Hindlimb muscle (tissue), 1 donor: ENCODE measurements at places on chromosomes 11 and 22. TPM values are rescaled to one million over a fixed set of nuclear protein-coding genes. Genes with fewer than 3 reads are reported as not detected.
A peak's percentile ranks its signal among the peaks of the same experiment; 100 is the strongest.

DNA sequence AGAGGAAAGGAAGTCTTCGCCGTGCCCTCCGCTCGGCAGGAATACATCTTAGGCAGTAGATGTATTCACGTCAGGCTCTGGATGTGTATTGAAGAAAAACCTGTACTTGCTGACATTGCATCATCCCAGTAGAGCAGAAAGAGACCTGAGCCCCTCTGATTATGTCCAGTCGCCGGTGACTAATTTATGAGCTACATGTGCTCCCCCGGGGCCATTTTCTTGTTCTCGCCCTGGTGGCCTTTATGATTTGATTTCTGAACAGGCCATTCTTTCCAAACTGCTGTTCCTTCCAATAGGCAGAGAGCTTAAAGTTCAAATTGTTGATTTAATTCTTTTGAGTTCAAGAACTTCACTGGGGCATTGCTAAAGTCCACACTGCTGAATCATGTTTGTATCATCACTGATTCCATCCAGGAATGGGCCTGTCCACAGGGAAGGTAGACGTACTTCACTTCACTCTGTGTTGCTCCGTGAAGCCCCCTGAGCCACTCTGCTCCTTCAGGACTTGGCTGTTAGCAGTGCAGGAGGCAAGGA is 137.3 kb upstream of the RASSF10 start:
- DNase-seq, result no peak

The IL17REL gene
- polyA plus RNA-seq, result not detected

GRCh38 chr22:49642331-49642730 is 185.3 kb downstream of the BRD1 start:
- no peak for DNase-seq

The RAG1 gene
- polyA plus RNA-seq, result 6.1 TPM

The GATD1 gene
- 57.6 TPM for polyA plus RNA-seq

The ANKK1 gene
- 0.26 TPM for polyA plus RNA-seq

GRCh38 chr22:43994416-43994815 is 29.7 kb upstream of the PARVB start:
- no peak for DNase-seq

DNA sequence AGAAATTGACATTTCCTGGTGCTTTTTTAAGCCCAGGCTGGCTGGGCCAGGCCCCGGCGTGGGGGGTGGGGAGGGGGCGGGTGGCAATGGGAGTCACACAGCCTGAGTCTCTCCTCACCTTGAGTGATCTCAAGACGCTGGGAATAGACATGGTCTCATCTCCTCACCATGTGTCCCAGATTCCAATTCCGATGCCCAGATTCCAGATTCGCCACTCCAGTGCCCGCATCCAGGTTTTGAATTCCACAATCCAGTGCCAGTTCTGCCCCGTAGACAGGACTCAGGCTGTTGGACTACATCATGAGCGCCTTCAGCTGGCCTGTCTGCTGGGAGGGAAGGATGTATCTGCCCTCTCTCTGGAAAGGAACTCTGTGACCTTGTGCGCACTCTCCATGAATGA is 19.1 kb downstream of the KCNC1 start:
- no peak for DNase-seq

- DNase-seq, result no peak
Measured at GRCh38 chr11:96130061-96130620, 206.2 kb upstream of the MTMR2 start.

DNA sequence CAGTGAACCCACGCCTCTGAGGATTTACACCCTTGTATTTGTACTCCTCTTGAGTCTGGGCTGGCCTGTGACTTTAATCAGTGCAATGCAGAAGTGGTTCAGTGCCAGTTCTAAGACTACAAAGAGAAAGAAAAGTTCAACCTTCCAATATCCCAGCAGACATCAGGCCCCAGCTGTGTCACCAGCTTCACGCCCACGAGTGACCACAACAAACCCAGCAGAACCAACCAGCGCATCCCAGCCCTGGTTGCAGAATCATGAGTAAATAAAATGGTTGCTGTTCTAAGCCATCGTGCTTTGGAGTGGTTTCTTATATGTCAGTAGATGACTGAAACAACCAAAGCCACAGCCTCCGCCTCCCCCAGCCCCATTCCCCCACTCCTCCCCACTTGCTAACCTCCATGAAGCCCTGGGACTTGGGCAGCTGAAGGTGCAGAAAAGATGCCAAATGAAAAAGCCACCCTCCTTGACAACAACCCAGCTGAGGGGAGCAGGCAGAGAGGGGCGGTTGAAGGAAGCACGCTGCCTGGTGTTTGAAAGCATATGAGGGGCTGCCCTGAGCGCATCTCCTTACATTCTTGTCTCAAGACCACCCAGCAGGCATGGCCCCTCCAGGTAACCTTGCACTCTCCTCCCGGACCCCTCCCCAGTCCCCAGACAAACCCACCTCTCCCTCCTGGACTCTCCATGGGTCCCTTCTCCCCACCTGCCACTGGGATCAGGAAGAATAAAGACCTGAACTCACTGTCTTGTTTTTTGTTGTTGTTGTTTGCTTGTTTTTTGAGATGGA is 20.9 kb downstream of the TSKU start:
- DNase-seq, result no peak

- no peak for DNase-seq
Measured at GRCh38 chr11:122337241-122337640, 221.2 kb upstream of the BLID start.

The OAF gene
- polyA plus RNA-seq, result 45.2 TPM

DNA sequence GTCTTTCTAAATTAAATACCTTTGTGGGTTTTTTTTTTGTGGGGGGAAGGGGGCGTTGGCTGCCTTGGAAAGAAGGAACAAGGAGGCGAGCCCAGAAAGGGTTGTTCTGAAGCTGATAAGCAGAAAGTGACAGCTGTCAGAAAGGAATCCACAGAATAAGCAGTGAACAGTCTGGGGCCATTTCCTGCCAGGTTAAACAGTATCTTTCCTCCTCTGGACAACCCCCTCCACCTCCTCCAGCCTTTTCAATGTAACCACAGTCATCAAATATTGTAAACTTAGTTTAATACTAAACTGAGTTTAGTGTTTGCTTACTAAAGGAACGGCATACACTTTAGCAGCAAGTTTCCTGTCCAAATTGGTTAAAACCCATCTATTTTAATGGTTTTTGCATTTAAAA is 271.2 kb upstream of the SYN3 start:
- DNase-seq, result no peak

DNA sequence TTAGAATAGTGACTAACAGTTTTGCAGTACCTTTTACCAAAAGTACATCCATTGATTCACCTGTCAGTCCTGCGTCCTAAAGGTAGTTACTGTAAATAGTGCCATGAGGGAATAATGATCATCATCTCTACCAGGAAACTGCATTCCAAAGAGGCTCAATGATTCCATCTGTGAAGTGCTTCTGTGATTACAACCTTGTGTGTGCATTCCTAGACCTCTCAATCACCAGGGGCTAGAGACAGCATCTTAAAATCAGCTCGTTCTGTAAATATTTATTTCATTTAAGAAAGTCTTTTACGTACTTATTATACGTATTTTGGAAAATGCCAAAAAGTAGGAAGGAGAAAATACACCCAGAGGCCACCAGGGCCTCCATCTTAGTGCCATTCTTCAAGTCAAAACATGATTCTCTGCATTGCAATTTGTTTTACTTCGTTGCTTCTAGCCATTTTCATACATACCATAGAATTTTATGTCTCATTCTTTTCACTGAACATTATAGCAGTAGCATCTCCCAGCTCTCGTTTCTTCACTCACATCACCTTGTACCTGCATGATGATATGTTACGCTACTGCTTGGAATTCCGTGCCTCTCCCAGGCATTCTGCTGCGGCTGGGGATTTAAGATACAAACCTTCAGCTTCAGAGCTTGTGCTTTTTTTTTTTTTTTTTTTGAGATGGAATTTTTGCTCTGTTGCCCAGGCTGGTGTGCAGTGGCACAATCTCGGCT is 117.0 kb downstream of the SEZ6L start:
- DNase-seq, result no peak

DNA sequence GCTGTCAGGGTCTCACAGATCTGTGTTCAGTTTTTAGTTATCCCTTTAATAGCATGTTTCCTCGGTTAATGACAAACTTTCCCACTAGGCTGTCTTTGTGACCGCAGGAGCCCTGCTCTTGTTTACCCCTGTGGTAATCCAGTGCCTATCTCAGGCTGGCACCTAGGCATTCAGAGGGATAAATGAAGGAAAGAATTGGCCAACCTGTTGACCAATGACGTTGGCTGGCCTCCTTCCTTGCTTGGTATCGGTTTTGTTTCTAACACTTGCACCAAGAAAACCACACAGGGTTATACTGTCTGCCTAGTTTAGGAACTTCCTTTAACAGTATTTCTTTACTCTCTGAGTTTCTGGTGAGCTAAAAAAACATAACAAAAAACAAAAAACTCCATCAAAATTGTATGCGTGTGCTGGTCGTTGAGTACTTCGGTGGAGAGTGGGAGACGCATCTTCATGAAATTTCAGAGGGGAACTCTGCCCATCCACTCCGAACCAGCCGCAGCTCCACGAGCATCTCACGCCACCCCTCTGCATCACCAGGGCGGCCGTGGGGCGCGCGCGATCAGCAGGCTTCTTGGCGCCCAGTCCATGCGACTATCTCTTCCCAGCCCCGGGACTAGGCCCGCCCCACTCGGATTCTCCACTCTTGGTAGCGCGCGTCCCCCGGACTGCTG is 563 bp upstream of the ENDOD1 start:
- DNase-seq, result no peak

GRCh38 chr11:15730995-15731385 is 616.3 kb downstream of the INSC start:
- DNase-seq, result no peak

GRCh38 chr22:37848587-37849088 is 581 bp upstream of the EIF3L start:
- DNase-seq, result no peak

DNA sequence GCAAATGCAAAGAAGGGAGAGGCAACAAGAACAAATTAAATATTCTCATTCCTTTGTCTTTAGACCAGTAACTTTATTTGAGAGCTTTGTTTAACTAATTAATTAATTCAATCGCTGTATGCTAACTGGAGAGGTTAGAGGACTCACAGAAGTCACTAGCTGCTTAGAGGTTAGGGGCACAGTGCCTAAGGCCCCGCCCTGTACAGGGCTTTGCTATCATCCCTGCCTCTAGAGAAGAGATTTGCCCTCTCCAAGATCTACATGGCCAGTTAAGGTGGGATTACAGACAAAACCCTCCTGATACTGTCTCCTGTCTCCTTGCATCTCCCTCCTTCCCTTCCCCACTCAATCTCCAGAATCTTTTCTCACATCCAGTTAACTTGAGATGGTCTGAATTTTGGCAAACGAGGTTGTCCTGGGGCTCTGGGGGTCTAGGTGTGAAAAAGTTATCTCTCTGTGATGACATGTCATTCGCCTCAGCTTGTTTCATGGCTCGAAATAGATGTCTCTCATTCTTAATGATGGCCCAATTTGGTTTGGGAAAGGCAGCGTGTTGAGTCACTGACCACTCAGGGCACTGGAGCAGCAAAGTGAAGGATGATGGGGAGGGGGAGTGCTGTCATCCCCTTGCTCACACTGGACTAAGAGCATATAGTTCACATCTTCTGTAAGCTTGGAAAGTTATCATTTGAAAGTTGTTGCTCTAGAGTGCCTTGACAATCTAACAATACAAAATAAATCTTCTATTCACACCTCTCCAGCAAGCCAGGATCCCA is 190.9 kb downstream of the KIRREL3 start:
- no peak for DNase-seq

DNA sequence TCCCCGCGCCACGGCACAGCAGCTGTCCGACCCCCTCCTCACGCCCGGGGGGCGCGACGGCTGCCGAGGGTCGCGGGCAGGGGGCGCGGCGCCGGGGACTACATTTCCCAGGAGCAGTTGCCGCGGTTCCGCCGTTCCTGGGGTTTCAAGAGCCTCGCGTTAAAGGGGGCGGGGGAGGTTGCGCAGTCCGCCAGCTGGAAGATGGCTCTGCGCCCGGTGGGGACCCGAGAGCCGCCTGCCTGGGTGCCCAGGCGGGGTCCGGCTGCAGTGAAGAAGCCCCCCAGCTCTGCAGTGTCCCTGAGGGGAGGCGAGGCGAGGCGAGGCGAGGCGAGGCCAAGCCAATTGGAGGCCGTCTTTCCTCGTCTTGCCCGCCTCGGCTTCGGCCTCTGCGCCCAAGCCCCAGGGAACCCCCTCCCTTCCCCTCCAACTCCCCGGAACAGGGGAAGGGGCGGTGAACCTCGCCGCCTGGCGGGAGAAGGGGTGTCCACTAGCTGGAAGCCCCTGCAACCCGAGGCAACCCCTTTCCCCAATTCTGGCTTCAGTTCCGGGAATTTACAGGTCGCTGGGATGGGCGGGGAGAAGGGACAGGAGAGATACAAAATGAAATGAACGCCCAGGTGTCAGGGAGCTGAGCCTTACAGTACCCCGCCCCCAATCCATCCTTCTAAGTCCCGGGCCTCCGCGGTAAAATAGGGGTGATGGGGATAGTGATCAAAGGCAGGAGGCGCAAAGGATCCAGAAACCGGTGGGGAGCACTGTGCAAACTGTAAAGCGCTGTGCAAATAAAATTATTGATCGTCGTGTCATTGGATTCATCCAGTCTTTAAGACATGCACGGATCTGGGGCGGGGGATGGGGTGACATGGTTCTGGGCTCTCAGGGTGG is 5.2 kb upstream of the GCAT start:
- DNase-seq, result peak; percentile 74

The LSP1 gene
- polyA plus RNA-seq, result 77.7 TPM

The BTG4 gene
- not detected for polyA plus RNA-seq

DNA sequence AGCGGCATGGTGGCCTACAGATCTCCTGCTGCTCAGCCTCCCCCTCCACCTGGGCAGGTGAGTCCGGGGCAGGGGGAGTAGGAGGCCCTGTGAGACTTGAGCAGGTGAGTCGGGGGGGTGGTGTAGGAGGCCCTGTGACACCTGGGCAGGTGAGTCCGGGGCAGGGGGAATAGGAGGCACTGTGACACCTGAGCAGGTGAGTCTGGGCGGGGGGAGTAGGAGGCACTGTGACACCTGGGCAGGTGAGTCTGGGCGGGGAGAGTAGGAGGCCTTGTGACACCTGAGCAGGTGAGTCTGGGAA is 299.3 kb downstream of the BRD1 start:
- no peak for DNase-seq

DNA sequence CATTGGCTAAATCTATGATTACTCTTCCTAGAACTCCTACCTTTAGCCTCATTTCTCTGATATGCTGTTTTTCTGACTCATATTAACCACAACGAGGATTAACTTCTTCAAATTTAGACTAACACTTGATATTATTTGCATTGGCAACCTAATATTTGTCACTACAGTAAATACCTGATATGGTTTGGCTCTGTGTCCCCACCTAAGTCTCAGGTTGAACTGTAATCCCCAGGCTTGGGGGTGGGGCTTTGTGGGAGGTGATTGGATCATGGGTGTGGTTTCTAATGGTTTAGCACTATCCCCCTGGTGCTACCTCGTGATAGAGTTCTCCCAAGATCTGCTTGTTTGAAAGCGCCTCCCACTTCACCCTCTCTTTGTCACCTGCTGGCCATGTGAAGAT is 17.1 kb upstream of the MED17 start:
- no peak for DNase-seq

GRCh38 chr11:88469561-88470225 is 132.2 kb upstream of the CTSC start:
- no peak for DNase-seq

The POU2AF2 gene
- polyA plus RNA-seq, result not detected

GRCh38 chr22:44464000-44464399 is 34.0 kb downstream of the RTL6 start:
- no peak for DNase-seq

The EFEMP2 gene
- polyA plus RNA-seq, result 87.9 TPM

GRCh38 chr11:1138097-1138496 is 19.7 kb upstream of the MUC5AC start:
- no peak for DNase-seq
